ENCODE measurements at places on chromosomes 16 and 17. TPM values are rescaled to one million over a fixed set of nuclear protein-coding genes. Genes with fewer than 3 reads are reported as not detected.
A peak's percentile ranks its signal among the peaks of the same experiment; 100 is the strongest.

Gene SPOP
- 78.6 TPM for total RNA-seq

Gene SYT17
- total RNA-seq = 2.8 TPM

Gene GPR179
- 0.13 TPM for total RNA-seq

GRCh38 chr16:56792967-56793366 is 63.0 kb downstream of the NUP93 start:
- DNase-seq = no peak

- no peak for DNase-seq
Observed at GRCh38 chr16:9849697-9850245, 332.5 kb downstream of the GRIN2A start.

- DNase-seq = peak; percentile 30
Observed at GRCh38 chr17:59311051-59311468, 20.4 kb upstream of the YPEL2 start.

- DNase-seq = no peak
Observed at GRCh38 chr16:57534881-57535658, 1.3 kb downstream of the CCDC102A start.

- DNase-seq = peak; percentile 95
Observed at GRCh38 chr16:71626018-71626857, at the start of gene MARVELD3. Gene MARVELD3 (plus strand): TSS chr16:71626184. CDS start chr16:71626230, 46 bp downstream.

DNA sequence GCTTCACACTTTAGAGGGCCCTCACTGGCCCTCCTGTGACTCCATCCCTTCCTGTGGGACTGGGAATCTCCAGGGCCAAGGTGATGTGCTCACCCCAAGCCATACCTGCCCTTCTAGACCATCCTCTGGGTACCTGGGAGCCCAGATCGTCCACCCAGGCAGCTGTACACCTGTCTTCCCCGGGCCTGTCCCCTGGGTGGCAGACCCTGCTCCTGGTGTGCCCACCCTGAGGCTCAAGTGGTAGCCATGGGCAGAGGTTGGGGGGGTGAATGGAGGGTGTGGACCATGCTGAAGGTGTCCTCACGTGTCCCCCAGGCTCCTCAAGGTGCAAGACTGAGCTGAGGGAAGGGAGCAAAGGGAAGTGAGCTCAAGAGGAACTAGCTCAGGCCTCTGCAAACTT is 9.3 kb downstream of the CLEC10A start:
- DNase-seq = no peak

GRCh38 chr17:66692421-66692690 is 142.6 kb upstream of the CACNG5 start:
- DNase-seq = no peak

DNA sequence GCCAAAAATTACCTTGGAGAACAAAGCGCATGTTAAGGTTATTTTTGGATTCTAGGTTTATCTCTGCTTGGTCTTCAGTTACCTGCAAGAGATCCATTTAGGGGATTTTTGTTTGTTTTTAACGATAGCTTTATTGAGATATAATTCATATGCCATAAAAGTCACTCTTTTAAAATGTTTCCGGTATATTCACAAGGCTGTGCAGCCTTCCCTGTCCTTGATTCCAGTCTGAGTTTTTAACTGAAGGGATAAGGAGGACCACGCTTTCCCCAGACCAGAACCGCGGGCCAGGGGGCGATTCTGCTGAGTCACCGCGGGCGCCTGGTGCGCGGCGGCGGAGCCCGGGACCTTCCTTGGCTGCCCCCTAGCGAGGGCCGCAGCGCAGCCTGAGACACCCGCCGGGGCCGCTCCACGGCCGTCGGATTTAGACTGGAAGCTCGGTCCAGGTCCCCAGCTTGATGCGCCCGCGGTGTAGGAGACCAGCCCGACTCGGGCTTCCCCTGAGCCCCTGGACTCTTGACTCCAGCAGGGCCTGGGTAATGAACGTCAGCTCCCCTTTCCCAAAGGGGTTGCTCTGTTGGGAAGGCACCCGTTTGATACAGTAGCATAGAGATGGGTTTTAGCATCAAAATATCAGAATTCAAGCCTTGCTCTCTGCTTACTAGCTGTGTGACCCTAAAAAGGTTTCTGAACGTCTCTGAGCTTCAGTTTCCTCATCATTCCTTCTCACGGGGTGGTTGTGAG is 50.0 kb upstream of the STH start:
- DNase-seq = peak; percentile 72

DNA sequence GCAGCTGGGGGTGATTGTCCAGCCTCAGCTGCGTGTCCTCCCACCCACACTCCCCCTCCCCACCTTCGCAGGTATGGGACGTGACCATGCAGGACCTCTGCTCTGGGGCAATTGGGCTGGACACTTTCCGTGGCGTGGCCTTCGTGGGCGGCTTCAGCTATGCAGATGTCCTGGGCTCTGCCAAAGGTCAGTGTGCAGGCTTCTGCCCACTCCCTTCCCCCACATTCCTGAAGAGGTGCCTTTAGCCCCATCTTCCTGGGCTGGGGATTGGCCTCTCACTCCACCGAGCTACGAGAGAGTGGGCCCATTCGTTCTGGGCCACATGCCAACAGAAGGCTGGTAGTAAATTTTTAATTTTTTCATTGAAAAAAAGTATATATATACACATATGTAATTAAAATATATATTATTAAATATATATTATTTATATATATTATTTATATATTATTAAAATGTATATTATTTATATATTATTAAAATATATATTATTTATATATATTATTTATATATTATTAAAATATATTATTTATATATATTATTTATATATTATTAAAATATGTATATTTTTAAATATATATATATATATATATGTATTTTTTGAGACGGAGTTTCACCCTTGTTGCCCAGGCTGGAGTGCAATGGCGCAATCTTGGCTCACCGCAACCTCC is 18.5 kb downstream of the PFAS start:
- DNase-seq = no peak
